Urinary bladder (tissue), 4 donors: ENCODE measurements at places on chromosomes 5 and 9. TPM values are rescaled to one million over a fixed set of nuclear protein-coding genes. Genes with fewer than 3 reads are reported as not detected.

Gene C5
- 18.1 TPM for total RNA-seq

Gene ZNF354C
- total RNA-seq: 28.9 TPM

Gene FBN2
- 138 TPM for total RNA-seq

Gene ZDHHC21
- 71.0 TPM for total RNA-seq

Gene PTPN3
- total RNA-seq: 4.2 TPM

Gene ABO
- 1.4 TPM for total RNA-seq

Gene IL5
- not detected for total RNA-seq

Gene C5orf63
- total RNA-seq: 6.4 TPM

Gene WDR38
- total RNA-seq: not detected

Gene PDE6A
- 0.05 TPM for total RNA-seq
